ENCODE measurements at places on chromosomes 5 and 9.

GRCh38 chr9:108383796-108384195 is 472.0 kb downstream of the ACTL7B start:
- DNase-seq = no peak

DNA sequence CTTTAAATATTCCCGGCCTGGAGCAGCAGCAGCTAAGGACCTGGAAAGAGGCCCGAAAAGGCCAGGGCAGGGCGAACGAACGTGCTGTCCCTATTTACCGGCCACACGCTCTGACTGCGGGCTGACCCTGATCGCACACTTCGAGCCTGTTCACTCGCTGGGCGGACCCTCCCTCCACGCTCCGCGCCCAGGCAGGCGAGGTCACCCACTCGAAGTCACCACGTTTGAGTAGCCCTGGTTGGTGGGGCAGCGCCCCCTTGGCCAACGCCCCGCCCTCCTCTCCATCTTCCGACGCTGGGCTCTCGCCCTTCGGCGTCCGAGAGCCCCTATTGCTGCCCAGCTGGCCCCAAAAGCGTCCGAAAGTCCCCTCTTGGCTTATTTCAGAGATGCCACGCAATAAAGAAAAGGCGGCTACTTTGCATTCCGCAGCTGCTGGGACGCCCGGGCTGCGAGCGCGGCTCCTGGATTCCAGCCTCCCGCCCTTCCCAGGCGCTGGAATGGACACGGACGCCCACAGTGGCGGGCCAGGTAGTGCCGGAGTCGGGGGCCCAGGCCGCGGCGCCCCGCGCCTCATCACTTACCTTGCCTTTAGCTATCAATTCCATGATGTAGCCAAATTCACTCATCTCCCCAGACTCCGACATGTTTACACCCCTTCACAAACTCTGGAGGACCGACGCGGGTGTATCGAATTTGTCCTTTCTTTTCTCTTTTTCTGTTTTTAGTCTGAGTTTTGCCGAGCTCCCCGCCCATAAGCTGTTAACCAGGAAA is 9.9 kb upstream of the TRIM36 start:
- DNase-seq = peak; percentile 18

- DNase-seq = peak; percentile 79
Measured at GRCh38 chr5:16934123-16934522, 2.0 kb downstream of the MYO10 start.

DNA sequence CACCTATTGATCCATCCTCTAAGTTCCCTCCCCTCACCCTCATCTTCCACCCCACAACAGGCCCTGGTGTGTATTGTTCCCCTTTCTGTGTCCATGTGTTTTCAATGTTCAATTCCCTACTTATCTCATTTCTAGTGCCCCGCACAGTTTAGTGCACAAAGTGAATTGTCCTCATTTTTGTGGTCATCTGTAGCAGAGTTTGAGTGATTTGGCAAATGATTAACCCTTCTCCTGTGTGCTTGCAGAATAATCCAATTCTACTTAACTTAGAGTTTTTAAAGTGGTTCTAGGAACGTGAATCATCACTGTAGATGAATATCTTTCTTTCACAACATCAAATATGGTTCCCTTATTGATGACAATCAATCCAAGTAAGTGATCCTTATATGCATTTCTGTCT is 6.3 kb upstream of the HAPLN1 start:
- no peak for DNase-seq

- DNase-seq = no peak
Measured at GRCh38 chr9:133127340-133127981, 6.4 kb upstream of the RALGDS start.

- DNase-seq = no peak
Measured at GRCh38 chr5:133155326-133155969, 103.6 kb downstream of the HSPA4 start.

DNA sequence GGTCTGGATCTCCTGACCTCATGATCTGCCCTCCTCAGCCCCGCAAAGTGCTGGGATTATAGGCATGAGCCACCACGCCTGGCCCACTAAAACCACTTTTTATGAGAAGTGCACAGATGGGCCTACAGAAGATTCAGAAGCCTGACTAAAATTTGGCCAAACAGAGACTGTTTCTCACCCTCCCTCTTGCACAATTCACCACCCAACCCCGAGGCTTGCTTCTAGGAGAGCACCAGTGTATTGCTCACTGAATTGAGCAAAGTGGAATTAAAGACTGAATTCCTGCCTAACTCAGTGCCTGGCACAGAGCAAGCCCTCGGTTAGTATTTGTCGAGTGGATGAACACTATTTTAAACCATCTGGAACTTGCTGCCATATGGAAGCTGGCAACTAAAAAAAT is 3.4 kb upstream of the DCTN4 start:
- DNase-seq = no peak

DNA sequence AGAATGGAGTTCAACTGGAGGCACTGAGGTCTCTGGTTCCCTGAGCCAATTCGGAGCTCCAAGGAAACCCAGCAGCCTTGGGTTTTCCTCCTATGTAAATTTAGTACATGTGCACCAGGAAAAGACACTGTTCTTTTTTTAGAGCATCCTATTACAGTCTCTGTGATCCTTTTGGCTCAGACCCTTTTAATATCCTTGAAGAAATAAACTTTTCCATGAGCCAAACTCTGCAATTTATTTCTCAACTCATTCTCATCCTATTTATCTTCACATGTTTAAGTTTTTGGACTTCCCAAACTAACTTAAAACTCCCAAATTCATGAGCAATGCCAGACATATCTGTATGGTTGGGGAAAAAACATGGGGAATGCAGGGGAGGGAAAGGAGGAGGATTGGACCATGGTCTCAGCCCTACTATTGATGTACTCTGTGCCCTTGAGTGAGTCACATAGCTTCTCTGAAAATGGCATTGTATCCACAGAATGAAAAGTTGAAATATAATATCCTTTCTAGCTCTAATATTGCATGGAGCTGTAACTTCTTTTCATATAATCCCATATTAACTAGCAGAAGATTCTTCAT is 76.6 kb downstream of the PAPPA start:
- no peak for DNase-seq

DNA sequence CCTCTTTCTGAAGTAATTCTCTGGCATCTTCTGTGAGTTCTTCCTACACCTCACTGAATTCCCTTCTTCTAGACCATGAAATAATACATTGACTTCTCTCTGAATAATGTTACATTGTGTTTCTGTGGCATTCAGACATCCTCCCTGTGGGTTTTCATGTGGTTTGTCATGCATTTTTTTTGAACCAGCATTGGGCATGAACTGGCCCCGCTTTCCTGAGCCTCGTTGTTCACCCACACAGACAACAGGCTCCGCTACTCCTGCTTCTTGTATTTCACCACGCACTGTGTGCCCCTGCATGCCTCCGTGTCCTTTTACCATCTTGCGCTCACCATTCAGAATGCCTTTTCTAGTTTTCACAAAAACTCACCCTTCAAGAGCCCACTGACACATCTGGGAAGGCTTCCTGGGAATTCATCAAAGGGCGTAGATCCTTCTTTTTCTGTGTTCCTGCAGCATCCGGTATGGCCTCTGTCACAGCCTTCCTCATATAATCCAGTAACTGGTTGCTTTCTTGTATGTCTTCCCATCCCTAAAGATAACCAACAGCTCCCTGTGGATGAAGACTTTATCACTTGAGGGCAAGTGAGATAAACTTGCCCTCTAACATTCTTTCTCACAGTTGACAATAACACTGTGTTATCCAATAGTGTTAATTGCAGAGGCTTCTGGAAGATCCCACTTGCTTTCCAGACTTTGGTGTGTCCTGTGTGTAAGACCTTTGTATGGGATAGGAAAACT is 51.5 kb upstream of the ADAMTSL1 start:
- DNase-seq = no peak

DNA sequence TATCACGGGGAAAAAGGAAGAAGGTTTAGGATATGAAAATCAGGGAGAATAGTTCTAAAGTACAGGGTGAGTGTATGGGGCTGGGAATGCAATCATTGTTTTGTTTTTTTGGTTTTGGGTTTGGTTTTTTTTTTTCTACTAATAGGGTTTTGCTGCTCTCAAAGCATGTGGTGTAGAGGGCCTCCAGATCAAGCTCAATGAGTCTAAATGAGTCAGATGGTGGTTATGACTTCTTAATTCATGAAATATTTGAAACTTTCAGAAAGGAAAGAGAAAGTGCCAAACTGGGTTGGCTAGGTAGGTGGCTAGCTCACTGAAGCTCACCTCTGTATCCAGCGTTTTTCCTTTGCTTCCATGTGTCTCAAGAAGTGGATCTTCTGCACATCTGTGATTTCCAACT is 10.7 kb downstream of the OR1L8 start:
- DNase-seq = no peak

DNA sequence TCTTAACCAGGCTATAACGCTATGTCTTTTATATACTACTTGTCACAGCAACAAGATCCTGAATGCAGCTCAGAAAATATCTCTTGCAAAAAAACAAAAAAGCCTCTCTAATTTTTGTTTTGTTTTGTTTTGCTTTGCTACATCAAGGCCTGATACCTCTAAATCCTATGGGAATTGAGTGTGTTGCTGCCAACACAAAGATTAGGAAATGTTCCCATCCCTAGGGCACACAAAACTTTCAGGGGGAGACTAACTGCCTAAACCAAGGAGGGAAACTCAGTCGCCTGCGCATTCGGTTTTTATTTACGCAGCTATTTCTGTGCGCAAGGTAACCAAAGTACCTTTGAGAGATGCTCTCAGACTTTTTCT is 1.7 kb downstream of the SSBP2 start:
- DNase-seq = no peak

GRCh38 chr9:114291064-114291474 is 31.8 kb upstream of the ORM1 start:
- DNase-seq = peak; percentile 53

DNA sequence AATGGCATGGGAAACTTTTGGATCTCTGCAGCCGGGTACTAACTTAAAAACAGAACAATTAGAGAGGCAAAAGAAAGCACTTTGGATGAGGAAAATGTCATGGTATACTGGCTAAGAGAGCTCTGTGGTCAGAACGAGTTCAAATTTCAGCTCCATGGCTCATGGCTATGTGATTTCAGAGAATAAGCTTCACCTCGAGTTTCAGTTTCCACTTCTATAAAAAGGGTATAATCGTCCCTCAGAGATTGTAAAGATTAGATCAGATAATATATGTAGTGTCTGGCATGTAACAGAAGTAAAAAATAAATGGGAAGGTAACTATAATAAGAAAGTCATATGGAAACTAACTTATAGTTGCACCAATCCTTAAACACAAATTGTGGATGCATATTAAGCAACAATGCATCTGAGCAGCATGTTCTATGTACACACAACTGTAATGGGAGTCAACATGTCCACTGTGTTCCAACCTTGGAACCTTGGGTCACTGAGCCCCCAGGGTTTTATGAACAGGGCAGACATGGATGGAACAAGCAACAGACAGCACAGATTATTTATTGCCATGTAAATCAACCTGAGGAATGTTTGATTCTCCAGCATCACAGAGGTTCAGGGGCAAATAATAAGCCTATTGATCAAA is 145.4 kb downstream of the MAPKAP1 start:
- no peak for DNase-seq

GRCh38 chr5:93519740-93520139 is 61.3 kb downstream of the NR2F1-AS1 start:
- no peak for DNase-seq

DNA sequence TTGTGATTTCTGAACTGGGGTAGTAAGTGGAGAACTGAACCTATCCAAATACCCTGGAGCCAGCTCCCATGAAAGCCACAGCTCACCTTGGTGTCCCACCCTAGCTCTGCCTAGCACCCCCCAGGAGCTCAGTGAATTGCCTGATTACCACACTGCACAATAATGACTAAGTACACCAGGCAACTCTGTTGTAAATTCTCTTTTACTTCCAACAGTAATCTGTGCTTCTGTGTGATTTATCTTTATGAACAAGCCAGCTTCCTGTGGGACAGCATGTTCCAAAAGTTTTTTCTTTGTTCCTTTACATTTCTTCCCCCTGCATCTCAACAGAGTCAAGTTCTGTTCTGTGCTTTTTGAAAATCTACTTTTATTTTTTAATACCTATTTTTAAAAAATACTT is 22.1 kb upstream of the GRPEL2 start:
- DNase-seq = no peak

- no peak for DNase-seq
Measured at GRCh38 chr5:76863001-76863400, 13.2 kb downstream of the S100Z start.

DNA sequence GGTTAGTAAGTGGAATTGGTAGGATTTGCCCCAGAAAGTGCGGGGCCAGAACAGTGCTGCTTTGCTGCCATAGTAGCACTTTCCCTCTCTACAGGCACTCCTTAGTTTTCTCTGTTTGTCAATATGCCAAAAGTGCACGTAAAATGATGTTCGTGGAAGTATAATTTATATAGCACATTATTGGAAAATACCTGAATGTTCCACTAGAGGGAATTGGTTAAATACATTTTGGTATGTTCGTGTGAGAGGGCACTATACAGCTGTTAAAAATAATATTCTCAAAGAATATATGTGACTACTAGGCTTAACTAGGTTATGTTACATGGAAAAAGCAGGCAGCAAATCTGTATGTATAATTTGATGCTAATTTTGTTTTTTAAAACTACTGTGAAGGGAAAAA is 184.0 kb upstream of the GDNF start:
- no peak for DNase-seq

DNA sequence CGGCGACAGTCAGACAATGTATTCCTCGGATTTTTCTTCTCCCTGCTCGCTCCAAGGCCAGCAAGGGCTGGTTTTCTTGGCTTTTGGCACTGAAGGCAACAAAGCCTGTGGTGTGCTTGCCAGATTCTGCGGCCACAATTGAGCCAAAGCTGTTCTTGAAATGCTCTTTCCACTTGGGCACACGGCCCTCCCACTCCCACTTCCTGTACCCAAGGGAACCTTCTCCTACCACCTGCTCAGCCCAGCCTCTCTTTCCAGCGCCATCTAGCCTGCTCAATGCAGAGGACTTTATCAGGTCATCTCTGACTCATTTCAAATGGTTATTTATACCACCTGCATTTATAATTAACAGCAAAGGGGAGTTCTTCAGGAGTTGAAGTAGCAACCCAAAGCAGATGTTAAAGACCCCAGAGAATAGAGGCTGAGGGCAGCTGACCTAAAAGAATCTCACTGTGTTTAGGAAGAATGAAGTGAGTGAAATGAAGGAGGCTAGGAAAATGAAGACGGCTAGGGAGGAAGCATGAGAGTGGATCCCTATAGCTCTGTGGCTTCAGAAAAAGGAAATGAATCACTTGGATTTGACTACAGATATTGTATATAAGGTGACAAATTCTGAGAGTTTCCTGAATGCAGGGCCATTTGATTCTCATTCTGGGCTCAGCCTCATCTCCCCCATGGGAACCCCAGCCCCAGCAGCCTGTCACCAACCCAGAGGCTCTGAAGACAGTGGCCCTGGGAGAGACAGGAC is 439.0 kb downstream of the ENC1 start:
- no peak for DNase-seq

DNA sequence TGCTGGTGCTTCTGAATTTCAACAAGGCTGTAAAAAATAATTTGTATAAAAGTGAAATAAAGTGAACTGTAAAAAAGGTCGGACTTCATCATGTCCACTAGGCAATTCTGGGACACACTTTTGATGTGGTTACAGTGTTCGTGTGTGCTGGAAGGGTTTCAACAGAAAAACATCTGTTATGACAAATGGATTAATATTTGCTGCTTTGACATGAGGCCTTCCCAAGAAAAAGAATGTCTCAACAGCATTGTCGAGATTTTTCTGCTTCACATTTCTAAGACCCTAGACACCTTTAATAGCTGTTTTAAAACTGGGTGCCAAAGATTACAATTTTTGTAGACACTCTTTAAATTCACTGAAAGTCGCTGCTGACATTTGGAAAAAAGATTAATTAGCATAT is 216.6 kb downstream of the SLC12A2 start:
- no peak for DNase-seq
